ENCODE measurements at places on chromosomes 3 and 15.
A peak's percentile ranks its signal among the peaks of the same experiment; 100 is the strongest.

DNA sequence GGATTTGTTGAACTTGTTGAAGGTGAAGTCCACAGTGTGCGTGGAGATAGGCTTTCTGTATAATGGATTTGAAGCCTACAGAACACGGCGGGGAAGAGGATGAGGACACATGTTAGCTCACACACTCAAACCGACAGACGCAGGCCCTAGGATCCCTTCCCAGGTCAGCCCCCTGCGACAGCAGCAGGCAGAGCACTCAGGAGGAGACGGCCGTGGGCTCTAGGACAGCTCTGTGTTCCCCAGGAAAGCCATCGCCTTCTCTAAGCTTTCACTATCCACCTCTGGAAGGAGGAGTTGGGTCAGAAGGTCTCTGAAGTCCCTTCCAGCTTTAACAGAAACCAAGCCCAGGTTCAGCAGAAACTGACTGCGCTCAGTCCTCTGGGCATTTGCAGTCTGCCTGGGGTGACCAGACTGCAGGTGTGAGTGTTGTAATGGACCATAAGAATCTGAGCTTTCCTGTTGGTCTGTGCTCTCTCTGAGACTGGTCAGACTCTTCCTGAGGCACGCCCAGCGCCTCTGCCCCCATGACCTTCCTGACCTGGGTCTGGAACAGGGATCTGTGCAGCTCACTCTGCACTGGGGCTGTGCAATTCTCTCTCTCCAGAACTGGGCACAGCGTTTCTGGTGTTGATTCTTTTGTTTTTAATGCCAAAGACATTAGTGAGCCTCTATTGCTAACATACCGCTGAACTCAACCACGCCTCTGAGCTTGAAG lies 33.5 kb downstream of the UMPS start:
- no peak for DNase-seq

DNA sequence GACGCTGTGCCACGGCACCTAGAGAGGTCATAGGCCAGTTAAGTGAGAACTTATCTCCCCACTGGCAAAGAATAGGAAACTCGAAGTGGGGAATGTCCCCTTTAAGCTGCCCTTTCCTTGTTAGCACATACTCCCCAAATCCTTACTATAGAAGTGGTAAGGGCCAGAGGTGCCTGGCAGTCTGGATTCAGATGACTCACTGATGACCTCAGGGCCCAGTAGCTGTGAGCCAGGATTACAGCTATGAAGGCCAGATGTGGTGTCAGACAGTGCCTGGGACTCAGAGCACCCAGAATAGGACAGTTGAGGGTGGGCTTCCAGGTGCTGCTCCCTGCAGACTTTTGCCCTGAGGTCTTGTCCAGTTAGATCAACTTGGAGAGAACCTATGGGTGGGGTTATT lies 37.7 kb downstream of the PDIA5 start:
- DNase-seq = no peak

GRCh38 chr3:43062564-43063040 lies 43.3 kb downstream of the POMGNT2 start:
- DNase-seq = no peak

- no peak for DNase-seq
These were observed 879.9 kb downstream of the TUSC7 start for GRCh38 chr3:117589454-117589853.

- no peak for DNase-seq
These were observed 133.9 kb downstream of the DIPK2A start for GRCh38 chr3:144105542-144105941.

- peak; percentile 43 for DNase-seq
These were observed 407.2 kb upstream of the TGFBR2 start for GRCh38 chr3:30199096-30199759.

- no peak for DNase-seq
These were observed 38.2 kb upstream of the MYZAP start for GRCh38 chr15:57553526-57553925.

DNA sequence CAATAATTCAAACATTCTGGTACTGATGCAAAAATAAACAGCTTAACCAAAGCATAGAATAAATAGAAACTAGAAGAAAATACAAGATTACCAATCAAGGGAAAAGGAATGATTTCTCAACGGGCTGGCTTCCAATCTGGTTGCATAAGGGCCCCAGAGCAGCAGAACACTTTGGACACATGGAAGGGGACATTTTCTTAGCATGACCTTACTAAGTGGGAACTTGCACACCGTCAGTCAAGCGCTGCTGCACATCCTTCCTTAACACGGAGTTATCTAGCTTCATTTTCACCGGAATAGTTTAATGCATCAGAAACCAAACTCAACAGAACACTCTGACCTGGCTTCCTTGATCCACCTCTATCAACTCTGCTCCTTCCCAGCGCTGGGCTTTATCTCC lies 388.5 kb downstream of the VPS13C start:
- no peak for DNase-seq

DNA sequence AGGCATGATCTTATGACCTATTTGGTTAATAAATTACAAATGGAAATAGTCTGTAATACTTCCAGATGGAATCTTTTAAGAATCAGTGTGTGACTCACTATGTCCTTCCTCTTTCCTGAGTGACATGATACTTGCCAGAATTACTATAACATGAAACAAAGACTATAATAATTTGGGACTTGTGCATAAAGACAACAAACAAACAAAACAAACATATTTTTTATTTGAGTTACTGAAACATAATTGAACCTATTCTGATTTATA lies 1268.1 kb downstream of the OTOL1 start:
- no peak for DNase-seq

- no peak for DNase-seq
These were observed 43.8 kb downstream of the RBM15B start for GRCh38 chr3:51434746-51435327.

GRCh38 chr15:83248151-83249029 lies 36.1 kb downstream of the BNC1 start:
- no peak for DNase-seq

GRCh38 chr15:70399204-70399603 lies 301.5 kb upstream of the TLE3 start:
- no peak for DNase-seq

- DNase-seq = no peak
These were observed 170.1 kb upstream of the NECTIN3 start for GRCh38 chr3:110901536-110901935.

- DNase-seq = no peak
These were observed 35.0 kb downstream of the ST6GAL1 start for GRCh38 chr3:186965141-186965879.

DNA sequence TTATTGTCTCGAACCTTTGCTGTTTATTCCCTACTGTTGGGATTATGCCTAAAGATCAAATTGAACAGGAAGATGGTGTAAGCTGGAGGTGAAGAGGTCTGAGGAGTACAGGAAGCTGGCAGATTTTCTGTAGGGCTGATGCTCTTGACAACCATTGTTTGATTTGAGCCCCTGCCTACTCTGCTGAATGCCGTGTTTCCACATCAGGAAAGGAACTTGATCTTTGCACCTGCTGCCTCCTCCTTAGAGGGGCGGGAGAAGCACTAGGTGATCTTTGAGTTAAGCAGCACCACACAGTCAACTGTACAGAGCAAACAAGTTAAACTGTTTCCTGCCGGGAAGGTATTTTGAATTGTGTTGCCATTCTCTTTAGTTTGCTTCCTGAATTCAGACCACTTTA lies 364.6 kb upstream of the EPHA6 start:
- no peak for DNase-seq

GRCh38 chr3:50189989-50190388 lies 1.4 kb upstream of the GNAT1 start:
- no peak for DNase-seq

- no peak for DNase-seq
These were observed at the start of gene LINGO1 for GRCh38 chr15:77632534-77633133. Gene LINGO1, minus strand, starts transcription at chr15:77632912. Its CDS starts 597 bp downstream, at chr15:77632315.

- DNase-seq = no peak
These were observed 31.3 kb upstream of the FAH start for GRCh38 chr15:80121546-80121945.

- DNase-seq = no peak
These were observed 12.4 kb downstream of the GNB4 start for GRCh38 chr3:179438841-179439240.

DNA sequence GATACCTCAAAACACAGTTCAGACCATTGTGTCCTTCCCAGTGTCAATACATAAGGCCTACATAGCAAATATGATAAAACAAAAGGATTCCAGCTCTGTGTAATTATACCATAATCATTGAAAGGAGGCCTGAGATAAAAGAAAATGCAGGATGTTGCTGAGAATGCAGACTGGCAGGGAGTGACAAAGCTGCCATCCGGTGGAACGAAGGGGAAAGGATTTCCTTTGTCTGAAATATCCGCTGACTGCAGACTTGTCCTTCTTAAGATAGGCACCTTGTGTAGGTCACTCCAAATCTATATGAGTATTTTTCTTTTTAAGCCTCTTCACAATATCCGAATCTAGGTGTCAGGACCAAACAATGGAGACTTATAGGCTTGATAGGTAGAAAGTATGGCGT lies 108.0 kb downstream of the KCNH8 start:
- DNase-seq = no peak

GRCh38 chr3:196920733-196921132 lies 21.6 kb downstream of the NCBP2 start:
- no peak for DNase-seq

- no peak for DNase-seq
These were observed 57.6 kb upstream of the BCL6 start for GRCh38 chr3:187802928-187803259.

DNA sequence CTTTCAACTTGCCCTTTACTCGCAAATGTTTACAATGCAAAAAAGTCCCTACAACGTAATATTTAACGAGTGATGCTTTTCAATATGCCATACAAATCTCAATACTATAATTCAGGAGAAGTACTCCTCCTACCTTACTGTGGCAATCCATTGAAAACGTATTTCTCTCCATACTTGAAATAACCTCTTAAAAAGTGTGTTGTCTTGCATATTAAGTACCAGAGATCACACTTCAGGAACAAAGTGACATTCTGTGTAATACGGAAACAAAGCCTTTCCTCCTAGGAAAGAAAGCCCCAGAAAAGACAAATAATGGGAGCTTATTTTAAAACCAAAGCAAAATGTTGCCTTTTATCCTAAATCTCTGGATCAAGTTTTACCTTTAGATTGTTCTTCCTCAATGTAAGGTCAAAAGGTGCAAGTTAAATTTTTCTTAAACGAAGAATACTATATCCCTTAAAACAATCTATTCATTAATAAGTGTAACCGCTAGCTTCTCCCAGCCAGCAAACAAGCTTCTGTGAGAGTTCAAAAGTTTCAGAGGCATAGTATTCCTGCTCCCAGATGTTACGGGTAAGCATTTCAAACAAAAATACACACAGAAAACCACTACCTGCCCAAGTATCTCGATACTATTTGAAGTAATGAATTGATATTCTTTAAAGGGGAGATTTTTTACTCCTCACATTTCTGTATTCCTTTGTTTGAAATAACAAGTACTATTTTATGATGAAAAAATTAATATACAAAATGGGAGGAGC lies 1.7 kb downstream of the TJP1 start:
- no peak for DNase-seq

DNA sequence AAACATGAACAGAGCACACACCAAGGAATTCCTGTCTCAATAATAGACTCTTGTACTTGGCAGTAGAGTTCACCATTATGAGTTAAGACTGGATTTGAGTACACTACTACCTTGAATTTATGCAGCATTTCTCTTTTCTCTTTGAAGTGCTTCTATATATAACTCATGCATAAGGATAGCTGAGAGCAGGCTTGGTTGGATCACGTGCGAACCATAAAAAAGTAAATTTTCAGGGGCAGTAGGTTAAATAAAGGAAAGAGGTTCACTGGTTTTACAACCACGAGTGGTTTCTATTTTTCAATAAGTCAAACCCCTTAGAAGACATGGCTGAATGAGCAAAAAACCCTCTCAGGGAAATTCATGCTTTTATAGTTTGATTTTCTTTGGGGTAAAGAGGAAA lies 28.6 kb upstream of the PDZRN3 start:
- DNase-seq = no peak

DNA sequence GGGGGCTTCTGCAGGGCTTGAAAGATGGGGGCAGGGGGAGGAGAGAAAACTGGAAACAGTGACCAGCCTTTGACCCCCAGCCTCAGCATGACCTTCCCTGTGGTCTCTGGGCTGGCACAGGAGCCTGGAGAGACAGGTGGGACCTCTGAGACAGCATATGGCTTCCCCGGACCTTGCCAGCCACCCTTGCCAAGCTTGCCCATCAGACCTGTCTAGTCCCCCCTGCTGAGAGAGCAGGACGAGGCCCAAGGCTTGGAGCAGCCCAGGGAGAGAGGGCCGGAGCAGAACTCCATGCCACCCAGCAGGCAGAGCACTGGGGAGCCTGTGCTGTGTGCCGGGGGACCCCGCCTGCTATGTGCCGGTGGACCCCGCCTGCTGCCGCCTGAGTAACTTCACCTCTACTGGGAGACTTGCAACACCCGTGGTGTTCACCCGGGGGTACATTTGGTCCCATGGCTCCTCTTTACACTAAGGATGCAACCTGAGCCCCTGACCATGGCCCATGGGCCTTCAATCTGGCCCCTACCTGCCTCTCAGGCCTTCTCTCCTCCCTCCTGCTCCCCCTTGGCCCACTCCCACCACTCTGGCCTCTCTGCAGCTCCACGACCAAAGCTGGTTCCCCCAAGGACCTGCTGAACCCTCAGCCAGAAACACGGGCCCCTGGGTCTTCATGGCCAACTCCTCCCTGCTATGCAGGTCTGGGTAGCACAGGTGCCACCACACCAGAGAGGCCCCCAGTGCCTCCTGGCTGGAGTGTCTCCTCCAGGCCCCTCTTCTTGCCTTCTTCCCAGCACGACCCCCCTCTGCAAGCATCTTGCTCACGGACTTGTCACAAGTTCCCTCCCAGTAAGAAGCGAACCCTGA lies 21.1 kb upstream of the SLC41A3 start:
- no peak for DNase-seq

- DNase-seq = no peak
These were observed 641.5 kb upstream of the NECTIN3 start for GRCh38 chr3:110430146-110430545.

- DNase-seq = no peak
These were observed 96.4 kb downstream of the NAALADL2 start for GRCh38 chr3:174955513-174956016.

DNA sequence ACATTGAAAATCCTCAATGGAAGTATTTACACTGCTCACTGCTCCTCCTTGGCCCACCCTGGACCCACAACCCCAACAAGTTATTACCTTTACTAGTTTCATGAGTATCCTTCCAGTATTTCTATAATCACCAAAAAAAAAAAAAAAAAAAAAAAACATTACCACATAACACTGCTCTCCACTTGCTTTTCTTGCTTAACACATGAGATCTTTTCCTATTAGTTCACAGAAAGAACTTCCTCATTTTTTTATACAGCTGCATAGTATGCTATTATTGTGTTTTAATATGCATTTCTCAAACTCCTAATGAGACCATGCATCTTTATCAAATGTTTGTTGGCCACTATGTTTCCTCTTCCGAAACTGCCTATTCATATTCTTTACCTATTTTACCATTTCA lies 14.6 kb downstream of the GABPB1 start:
- no peak for DNase-seq

DNA sequence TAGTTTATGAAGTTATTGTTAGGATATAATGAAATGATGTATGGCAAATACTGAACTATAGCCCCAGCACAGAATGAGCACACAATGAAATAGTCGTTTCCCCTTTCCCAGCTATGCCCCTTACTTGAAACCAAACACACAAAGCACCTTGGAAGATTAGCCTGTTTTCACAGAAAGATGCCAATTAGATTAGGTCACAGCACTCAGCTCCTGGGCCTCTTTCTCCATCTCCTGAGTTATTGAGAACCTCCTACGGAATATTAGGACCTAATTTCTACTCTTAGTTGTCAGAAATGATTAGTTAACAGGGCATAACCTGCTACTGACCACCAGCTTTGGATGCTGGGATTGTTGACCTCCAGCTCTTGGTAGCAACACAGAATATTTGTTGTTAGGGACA lies 269.4 kb upstream of the ROPN1 start:
- no peak for DNase-seq
